GM12878 (cell line): ENCODE measurements at places on chromosomes 7 and 10. TPM values are rescaled to one million over a fixed set of nuclear protein-coding genes. Genes with fewer than 3 reads are reported as not detected.

Gene ANKRD22
- total RNA-seq = 0.48 and 0.56 TPM in 2 replicates

Gene DPP6
- not detected in 2 replicates for total RNA-seq

Gene BLNK
- total RNA-seq = 103 and 107 TPM in 2 replicates

Gene PROSER2
- total RNA-seq = 0.10 and 0.27 TPM in 2 replicates

Gene CPA2
- total RNA-seq = 1.4 and 1.9 TPM in 2 replicates

Gene RASA4B
- 12.7 and 14.8 TPM in 2 replicates for total RNA-seq

Gene CPA1
- 8.0 and 11.9 TPM in 2 replicates for total RNA-seq

Gene PRKAR2B
- total RNA-seq = 0.18 and 0.48 TPM in 2 replicates

Gene PTPRN2
- not detected in 2 replicates for total RNA-seq

Gene PRLHR
- not detected in 2 replicates for total RNA-seq

Gene CDH23
- total RNA-seq = 0.16 and 0.26 TPM in 2 replicates

Gene TSPAN15
- 2.3 and 3.3 TPM in 2 replicates for total RNA-seq

Gene UNC5B
- 0.08 and 0.11 TPM in 2 replicates for total RNA-seq

Gene SPDYE9
- not detected in 2 replicates for total RNA-seq

Gene MYL7
- total RNA-seq = not detected in 2 replicates

Gene SLC16A12
- total RNA-seq = not detected in 2 replicates

Gene PARD3
- 16.6 TPM in 2 replicates for total RNA-seq

Gene CYP3A7
- not detected in 2 replicates for total RNA-seq
